ENCODE measurements at places on chromosomes 13 and 19.

GRCh38 chr19:55172741-55173140, 6.3 kb upstream of the DNAAF3 start:
- no peak for DNase-seq

- no peak for DNase-seq
These were observed 81.8 kb upstream of the GJB6 start for GRCh38 chr13:20313896-20314295.

DNA sequence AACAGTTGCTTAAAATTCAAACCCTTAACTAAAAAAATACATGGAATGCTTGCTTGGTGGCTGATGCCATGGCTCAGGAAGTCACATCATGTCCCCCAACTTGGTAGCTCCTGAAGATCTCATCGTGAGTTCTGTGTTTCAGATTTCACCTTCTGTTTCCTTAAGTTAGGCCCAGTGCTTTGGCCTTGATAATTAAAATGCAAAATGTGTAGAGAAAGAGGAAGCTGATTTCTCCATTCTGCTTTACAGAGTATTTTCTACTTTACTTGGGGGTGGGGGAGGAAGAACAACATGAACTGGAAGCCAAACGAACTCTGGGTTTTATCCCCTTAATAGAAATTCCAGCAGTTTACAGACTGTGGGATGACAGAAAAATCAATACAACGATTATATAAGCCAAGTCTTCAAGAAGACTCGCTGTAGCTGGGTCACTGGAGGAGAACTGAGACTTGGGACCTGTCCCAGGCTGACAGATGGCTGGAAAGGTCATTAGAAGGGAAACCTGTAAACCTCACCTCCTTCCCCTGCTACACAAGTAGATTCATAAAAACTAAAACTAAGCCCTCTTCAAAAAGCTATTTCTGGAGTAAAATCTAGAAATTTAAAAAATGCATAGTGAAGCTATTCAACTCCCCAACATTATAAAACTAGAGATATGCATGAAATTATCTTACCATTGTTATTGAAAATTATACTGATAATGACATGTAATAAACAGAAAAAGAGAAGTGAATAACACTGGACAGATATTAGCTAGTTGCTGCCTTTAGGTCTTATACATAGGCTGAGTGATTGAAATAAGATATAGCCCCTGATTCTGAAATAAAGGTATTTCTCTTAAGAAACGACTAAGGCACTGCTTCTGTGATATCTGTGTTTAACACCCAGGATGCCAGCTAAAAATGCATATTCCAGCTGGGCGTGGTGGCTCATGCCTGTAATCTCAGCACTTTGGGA, 22.1 kb upstream of the GGACT start:
- DNase-seq: no peak

DNA sequence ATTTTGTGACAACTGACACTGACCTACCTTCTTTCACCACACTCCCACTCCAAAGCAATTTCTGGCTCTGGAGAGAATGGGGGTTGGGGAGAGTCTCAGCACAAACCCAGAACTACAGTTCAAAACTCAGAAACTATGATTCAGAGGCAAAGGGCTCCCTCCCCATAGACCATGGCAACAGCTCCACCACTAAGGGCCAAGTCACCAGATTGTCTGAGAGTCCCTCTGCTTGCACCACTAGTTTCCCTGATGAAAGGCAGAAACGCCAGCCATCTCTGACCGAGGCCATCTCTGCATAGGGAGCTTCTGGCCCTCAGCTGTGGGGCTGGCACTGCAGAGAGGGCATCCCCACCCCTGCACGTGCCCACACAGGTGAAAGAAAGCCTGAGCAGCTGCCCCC, 112.4 kb upstream of the VSTM2B start:
- no peak for DNase-seq

DNA sequence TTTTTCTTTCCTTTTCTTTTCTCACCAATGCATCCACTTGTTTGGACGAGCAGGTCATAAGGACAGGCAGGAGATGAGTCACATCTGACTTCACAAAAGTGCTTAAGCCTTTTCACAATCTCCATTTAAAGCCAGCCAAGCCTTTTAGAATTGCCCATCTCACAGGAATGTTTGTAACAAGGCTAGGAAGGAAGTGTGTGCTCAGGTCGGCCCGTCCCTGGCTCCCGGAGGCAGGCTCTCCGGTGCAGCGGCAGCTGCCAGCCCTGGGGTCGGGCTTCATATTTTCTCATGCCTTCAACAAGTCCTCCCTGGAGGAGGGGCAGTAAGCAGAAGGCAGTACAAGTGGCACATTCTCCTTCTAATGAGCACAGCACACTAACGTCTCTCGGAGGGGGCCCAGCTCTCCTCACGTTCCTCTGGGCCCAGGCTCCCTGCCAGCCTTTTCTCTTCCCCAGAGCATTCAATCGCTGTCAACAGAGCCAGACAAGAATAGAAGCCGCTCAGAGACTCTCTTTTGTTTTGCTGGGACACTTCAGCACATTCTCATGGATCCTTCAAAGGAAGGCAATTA, 180.5 kb downstream of the COL4A1 start:
- no peak for DNase-seq

GRCh38 chr13:46747031-46747820, 49.7 kb downstream of the ESD start:
- no peak for DNase-seq

DNA sequence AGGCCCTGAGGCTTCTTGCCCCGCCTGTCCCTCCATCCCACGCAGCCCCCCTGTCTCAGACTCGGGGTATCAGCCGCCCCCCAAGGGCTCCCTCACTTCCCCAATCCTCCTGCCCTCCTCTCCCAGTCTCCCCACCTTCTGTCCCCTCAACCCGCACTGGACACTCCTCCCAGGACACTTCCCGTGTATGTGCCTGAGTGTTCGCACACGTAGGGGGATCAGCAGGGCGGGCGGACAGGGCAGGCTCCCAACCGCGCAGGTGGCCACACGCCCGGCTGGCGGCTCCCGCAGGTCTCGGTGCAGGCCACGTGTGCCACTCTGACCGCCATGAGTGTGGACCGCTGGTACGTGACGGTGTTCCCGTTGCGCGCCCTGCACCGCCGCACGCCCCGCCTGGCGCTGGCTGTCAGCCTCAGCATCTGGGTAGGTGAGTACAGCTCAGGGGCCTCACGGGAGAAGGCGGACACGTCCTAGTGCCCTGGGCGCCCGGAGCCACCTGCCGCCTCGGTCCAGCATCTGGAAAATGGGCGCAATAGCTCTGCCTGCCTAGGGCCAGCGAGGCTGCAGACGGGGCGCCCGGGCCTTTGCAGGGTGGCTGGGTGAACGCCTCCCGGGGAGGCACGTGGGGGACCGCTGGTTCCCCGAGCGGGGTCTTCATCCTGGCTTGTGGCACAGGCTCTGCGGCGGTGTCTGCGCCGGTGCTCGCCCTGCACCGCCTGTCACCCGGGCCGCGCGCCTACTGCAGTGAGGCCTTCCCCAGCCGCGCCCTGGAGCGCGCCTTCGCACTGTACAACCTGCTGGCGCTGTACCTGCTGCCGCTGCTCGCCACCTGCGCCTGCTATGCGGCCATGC, 2.3 kb downstream of the KISS1R start:
- no peak for DNase-seq

DNA sequence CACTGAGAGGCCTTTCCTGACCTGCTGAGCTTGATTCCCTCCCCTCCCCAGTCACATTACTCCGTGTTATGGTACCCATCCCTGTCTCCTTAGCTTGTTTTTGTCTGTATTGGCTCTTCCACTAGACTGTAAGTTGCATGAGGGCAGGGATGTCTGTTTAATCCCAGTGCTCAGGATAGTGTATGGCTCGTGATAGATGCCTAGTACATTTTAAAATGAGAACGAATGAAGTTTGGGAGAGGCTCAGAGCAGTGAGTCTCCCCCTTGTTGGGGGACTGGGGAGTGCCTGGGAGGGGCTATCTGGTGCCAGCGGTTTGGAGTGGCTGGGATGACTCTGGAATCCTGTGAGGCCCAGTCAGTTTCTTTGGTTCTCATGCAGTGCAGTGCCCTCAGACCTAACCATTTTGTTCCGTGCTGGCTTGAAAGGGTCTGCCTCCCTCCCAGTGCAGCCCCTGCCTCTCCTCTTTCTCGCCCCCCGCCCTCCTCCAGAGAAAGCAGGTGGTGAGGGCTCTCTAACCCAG, 35.5 kb downstream of the ACTN4 start:
- no peak for DNase-seq

GRCh38 chr13:59250336-59251189, 913.2 kb downstream of the DIAPH3 start:
- DNase-seq: no peak

DNA sequence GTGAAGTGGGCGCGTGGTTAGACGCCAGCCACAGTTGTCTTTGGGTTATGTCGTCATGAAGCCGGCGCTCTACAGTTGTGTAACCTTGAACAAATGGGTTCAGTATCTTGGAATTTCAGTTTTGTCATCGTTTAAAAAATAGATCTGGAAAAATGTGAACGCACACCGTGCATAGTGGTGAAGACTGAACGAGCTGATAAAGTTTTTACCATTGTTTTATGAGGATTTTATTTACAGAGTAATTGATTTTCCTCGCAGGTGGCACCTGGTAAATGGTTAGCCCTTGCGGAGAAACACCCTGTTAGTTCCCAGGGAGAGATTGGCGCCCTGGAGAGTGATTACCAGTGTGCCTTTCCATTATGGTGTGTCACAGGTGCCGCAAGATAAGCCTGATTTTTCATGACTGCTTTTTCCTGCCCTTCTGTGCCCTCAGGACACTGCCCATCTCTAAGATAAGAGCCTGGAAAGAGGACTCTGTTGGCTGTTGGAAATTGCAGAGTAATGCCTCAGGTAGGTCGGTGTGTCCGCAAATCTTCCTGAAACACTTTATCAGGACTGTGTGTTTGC, 577 bp downstream of the ZNF181 start:
- no peak for DNase-seq

DNA sequence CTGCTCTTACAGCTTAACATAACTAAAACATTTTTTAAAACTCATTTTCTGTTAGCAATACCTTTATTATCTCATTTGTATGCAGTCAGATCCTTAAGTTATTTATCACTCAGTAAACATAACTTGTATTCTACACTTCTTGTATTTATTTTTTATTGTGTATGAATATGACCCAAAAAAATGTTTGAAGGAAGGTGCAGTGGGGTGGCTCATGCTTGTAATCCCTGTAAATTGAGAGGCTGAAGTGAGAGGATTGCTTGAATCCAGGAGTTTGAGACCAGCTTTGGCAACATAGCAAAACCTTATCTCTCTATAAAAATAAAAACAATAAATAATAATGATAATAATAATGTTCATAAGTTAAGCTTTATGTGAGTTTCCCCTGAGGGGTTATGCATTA, 1004.8 kb downstream of the SLITRK5 start:
- no peak for DNase-seq

DNA sequence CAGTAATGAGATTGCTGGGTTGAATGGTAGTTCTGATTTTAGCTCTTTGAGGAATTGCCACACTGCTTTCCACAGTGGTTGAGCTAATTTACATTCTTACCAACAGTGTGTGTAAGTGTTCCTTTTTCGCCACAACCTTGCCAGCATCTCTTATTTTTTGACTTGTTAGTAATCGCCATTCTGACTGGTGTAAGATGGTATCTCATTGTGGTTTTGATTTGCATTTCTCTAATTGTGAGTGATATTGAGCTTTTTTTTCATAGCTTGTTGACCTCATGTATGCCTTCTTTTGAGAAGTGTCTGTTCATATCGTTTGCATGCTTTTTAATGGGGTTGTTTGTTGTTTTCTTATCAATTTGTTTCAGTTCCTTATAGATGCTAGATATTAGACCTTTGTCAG, 245.0 kb downstream of the MTUS2 start:
- DNase-seq: no peak

DNA sequence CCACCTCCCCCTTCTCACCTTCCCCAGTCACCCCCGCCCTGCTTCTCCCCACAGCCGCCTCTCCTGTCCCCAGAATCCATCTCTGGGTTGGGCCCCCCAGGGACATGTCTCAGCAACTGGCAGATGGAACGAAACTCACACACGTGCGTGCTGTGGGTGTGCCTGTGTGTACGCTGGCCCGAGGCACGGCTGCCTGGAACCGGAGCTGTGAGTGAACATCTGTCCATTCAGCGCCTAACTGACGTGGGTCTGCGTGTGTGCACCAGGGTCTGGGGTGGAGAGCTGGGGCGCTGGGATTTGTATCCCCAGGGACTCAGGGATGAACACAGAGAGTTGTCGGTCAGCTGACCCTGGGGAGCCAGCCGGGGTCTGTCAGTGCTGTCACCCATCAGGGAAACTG, 752 bp upstream of the HAS1 start:
- no peak for DNase-seq

DNA sequence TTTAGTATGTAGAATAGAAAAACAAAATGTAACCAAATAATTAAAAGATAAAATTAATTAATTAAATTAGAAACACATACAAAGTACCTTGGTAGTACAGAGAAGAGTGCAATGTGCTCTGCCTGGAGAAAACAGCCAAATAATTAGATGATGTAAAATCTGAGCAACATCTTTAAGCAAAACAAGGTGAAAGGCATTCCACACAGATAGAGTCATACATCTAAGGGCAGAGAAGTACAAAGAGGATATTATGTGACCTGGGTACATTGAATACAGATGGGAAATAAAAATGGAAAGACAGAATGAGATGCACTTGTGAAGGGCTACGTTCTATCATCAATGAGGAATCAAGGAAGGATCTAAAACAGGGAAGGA, 25.2 kb upstream of the FNDC3A start:
- no peak for DNase-seq

DNA sequence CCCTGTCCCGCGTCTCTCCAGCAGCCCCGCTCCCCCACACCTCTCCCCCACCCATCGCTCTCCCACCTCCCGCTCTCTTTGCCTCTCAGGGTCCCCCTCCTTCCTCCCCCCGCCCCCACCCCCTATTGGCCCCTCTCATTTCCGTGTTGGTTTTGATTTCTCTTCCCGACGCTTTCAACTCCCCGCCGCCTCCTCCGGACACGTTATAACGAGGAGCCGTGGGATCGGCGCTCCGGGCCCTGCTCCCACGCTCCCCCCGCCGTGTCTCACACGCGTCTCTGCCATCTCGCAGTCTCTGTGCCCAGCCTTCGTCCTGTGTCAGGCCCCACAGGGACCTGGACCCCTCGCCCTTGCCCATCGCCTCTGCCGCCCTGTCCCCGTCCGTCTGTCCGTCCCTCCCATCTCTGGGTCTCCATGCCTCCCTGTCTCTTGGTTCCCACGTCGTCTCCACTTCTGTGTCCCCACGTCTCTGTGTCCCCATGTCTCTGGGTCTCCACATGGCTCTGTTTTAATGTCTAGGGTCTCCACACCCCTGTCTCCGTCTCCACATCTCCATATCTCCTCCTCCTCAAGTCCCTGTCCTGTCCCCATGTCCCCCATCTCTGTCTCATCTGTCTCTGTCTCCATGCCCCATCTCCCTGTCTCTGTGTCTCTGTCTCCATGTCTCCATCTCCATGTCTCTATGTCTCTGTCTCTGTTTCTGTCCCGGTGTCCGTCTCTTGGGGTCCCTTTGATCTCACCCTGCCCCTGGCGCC, 13.1 kb downstream of the ERFL start:
- no peak for DNase-seq

- DNase-seq: no peak
These were observed 716.2 kb upstream of the GPC6 start for GRCh38 chr13:92510416-92510815.

All from nucleus accumbens (tissue), 56 donors.